Testis (tissue), 5 donors: ENCODE measurements at places on chromosomes 16 and 17. TPM values are rescaled to one million over a fixed set of nuclear protein-coding genes. Genes with fewer than 3 reads are reported as not detected.

DNA sequence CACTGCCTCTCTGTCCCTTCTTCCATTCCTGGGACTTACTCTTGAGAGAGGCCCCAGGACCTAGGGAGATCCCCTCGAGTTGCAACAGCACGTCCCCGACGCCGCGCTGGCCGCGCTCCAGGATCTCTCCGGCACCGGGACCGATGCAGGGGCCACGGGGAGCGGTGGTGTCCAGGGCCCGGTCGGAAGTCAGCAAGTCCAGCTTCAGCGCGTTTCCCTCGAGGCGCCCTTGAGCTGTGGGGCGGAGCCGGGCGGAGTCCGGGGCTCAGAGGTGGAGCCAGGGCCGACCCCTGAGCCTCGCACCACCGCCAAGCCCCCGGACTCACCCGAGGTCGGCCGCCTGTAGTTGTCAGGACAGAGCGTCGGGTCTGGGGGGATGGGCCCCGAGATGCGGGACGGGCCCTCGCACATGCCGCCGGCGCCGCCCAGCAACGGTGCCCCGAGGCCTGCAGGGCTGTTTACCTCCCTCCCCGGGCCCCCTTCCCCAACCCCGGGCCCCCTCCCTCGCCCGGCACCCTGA is 458 bp downstream of the ENKD1 start:
- DNase-seq = no peak

DNA sequence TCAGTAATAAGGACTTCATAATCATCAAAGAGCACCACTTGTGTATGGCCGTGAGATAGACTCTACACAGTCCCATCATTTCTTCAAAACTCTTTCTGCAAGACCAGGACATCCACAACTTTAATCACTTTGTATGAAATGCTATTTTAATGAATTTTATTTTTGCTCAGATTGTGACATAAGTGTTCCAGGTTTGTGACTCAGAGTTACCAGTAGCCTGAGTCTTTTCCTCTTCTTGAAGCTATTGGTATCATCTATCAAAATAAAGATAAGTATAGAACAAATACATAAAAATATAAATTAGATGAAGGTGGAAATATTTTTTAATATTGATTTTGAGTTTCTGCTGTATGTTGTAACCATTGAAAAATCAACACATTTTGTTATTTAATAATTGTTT is 16.6 kb upstream of the VWA3A start:
- no peak for DNase-seq

COA3 gene
- polyA plus RNA-seq = 52.7 TPM

GRCh38 chr17:34703533-34703932 is 124.2 kb downstream of the TMEM132E start:
- DNase-seq = peak; percentile 73

DNA sequence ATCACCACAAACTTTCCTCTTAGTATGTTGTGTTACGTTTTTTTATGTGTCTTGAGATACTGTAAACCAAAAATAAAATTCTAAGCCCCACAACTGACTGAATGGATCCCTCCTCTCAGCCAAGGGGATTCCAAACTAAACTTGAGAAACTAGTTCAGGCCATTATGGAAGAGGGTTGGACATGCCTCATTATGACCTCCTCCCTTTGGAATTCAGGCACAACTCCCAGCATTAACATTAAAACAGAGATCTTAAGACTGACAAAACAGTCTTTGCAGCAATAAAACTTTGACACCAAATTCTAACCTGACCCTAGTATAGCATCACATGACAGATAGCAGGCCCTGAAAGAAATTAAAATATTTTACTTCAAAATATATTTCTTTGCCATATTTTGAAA is 51.1 kb upstream of the SLC47A1 start:
- DNase-seq = peak; percentile 2

DNA sequence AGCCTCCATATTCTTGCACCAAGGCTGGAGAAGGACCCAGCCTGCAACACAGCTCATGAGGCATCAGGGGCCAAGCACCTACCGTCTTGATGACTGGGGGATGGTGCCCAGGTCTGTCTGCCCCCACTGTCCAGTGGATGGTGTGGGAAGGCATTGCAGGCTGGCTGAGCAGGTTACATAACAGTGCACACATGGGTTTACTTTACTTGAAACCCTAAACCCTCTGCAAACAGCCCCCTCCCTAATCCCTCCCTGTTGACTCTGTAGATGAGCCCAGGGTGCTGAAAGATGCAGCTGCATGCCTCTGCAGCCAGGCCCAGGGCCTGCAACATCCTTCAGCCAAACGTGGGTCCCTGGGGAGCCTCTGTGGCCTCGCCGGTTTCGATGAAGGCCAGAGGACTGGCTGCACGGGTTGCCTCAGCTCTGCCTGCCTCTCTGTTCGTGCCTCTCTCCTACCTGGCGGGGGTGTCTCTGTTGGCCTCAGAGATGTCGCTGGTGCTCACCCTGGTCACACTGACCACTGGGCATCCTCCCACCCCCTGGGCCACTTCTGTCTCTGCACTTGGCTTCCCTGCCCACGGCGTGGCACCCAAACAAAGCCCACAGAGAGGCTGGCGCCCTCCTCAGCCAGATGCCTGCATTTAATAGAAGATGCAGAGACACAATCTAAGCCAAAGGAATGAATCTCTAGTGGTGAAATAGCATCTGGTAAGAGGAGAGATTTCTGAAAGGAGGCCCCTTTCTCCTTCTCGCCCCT is 95.1 kb downstream of the METRNL start:
- DNase-seq = peak; percentile 43

NHERF1 gene
- polyA plus RNA-seq = 69.2 TPM

- DNase-seq = no peak
Measured at GRCh38 chr16:85665929-85666328, 22.8 kb downstream of the GINS2 start.

DNA sequence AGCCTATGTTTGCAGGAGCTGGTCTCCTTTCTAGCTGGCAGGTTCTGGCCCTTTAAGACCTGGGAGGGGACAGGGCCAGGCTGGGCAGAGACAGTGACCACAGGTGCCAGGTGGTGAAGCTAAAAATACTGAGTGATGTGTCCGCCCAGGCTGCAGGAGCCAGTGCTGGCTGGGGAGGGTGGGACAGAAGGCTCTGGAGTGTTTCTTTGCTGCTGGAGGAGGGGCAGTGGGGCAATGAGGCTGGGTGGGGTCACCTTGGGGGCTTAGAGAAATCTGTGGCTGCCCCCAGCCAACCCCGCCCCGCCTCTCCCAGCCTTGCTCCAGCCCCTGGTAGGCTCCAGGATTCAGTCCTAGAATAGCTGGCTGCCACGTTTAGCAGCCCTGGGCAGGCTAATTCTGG is 30.4 kb upstream of the SBK1 start:
- no peak for DNase-seq
